ENCODE measurements at places on chromosomes 3 and 15.

- peak; percentile 55 for DNase-seq
These were observed 46.7 kb downstream of the DZIP1L start for GRCh38 chr3:138068579-138069174.

GRCh38 chr15:101642361-101642760 is 9.8 kb downstream of the TM2D3 start:
- DNase-seq, result no peak

- no peak for DNase-seq
These were observed 543.3 kb upstream of the UBE2E2 start for GRCh38 chr3:22659651-22660475.

DNA sequence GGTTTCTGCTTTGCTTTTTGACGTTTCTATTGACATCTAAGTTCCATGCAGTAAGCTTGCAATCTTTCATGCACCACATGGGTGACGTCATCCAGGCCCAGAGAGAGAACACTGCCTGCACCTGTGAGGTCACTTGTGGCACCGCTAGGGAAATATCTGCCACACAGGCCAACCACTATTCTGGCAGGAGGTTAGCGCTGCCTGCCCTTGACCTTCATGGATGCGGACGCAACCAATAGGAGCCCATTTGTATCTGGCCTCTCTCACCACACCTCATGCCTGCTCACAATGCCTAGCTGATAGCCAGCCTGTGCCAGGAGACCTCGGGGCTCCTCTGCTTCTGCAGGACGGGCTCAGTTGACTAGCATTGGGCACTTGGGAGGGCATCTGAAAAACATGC is 55.8 kb upstream of the PRR23E start:
- DNase-seq, result no peak

- no peak for DNase-seq
These were observed 8.0 kb downstream of the TMEM212 start for GRCh38 chr3:171850960-171851659.

DNA sequence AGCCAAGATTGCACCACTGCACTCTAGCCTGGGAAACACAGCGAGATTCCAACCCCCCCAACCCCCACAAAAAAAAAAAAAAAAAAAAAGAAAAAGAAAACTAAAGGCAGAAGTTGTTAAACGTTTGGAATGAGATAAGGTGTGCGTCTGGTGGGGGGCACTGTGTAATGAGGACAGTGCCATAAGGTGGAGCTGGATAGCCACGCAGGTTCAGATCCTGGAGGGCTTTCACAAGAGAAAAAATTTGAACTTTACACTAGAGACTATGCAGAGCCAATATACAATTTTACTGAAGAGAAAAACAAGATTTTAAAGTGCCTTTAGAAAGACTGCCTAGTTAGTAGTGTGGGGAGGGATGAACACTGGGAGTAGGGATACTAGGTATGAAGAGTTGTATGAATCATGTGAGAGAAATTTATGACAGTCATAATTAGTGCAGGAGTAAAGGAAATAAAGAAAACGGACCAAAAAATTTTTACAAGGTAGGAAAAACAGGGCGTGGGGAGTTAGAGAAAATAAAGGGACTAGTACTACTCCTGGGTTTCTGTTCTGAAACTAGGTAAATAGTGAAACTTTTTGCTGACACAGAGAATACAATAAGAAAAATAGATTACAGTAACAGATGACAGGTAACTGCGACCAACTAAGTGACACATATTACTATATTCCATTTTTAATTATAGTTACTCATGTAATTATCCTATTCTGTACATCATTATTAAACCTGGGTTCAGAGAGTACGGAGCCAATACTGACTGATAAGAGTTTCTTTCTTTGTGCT is 108.1 kb downstream of the PEAK1 start:
- DNase-seq, result no peak

DNA sequence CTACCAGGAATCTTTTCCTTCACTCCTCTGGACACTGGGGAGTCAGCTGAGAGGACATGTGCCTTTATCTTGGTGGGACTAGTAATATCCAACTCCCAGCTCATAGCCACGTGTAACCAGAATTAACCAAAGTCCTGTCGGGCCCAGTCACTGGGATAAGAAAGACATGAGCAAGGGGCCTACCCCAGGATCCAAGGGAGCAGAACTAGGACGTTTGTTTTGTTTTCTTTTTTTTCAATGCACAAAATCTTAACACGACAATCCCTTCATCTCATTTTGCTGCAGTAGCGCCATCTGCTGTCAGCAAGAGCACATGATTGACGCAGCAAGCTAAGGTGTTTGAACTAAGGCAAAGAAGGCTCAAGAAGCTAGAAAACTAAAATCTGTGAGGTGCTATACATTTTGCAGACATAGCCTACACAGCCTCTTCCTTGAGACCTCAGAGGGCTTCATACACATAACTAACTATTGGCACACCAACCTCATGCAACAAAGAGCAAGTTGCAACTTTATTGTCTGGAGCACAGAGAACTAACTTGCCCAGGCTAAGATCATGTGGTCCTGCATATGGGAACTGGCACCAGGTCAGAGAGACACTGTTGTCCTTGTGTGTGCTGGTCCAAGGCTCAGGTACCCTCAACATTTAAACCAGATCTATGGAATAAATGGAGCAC is 43.6 kb downstream of the RLBP1 start:
- DNase-seq, result peak; percentile 32

GRCh38 chr3:29420106-29420505 is 139.2 kb downstream of the RBMS3 start:
- DNase-seq, result no peak

GRCh38 chr3:123540285-123540684 is 44.6 kb downstream of the HACD2 start:
- no peak for DNase-seq

DNA sequence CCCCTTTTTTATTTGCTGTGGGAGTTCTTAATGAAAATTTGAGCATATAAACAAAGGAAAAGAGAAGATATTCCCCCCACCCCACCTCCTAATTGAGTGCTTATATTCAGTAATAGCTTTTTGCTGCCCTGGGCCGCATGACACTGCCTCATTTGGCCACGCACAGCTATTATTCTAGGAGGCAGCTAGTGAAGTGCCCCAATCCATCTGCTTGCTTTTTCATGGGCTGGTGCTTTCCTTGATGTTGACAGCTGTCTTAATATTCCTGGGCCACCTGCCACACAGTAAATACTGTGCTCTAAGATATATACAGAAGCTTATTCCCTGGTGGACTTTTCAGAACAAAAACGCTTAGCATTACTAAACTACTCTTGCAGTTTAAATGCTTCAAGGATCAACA is 3.8 kb upstream of the CRYBG3 start:
- peak; percentile 96 for DNase-seq

GRCh38 chr3:42507252-42507651 is 4.8 kb downstream of the VIPR1 start:
- DNase-seq, result no peak

- peak; percentile 61 for DNase-seq
These were observed 621 bp downstream of the RGMA start for GRCh38 chr15:93088200-93088980.

DNA sequence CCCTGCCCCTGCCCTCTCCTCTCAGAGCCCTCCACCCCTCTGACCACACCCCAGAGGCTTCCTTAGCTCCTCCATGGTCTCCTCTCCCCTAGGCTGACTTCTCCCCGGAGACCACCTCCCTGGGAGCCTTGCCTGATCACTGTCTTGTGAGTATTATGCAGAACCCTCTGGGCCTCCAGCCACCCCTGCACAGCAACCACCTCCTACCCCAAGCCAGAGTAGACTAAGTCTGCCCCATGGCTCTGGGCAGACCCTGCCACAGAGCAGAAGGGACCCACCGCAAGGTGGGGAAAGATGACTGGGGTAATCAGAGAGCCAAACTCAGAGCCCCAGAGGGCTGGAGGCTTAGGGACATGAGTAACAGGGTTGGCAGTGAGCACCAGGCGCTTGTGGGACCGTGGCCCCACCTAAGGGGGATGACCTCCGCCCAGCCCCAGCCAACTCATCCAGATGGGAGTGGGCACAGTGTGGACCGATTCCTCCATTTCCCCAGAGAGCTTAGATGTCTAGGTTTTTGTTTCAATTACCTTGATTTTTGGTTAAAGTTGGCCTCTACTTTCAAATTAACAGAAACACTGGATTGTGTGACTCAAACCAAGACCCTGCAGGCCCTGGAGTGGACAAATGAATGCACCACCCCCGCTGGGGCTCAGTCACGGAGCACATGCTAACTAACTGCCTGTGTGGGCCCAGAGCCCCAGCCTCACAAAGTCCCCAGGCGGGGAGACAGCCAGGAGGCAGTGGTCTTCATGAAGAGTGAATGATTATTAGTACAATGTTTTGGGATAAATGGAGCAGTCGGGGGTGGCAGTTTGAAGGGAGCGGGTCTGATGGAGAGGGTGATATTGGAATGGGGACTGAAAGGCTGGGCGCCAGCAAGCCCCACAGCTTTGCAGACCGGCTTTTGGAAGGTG is 119.4 kb upstream of the PRR20G start:
- no peak for DNase-seq

DNA sequence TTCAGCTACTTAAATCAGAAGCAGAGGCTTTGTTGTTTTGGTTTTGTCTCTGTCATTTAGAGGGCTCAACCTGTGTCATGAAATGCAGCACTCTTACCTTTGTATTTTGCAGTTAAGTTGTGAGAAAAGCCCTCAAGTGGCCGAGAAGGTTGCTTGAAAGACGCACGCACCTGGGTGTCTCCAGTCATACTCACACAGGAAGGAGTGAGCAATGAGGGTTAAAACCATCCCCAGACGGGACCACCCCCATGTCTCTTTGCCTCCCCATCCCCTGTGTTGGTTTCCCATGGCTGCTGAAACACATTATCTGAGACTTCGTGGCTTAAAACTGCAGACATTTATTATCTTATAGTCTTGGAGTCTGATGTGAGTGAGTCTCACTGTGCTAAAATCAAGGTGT is 376.1 kb upstream of the CFAP20DC start:
- no peak for DNase-seq

GRCh38 chr15:25849157-25849921 is 13.8 kb downstream of the ATP10A start:
- DNase-seq, result no peak

DNA sequence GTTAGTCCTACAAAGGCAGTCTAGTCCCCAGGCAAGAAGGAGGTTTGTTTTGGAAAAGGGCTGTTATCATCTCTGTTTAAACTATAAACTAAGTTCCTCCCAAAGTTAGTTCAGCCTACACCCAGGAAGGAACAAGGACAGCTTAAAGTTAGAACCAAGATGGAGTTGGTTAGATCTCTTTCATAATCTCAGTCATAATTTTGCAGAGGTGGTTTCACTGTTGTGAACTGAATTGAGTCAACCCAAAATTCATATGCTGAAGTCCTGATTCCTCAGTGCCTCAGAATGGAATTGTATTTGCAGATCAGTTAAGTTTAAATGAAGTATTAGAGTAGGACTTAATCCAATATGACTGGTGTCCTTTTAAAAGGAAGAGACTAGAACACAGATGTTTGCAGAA is 101.0 kb upstream of the C3orf80 start:
- no peak for DNase-seq

- no peak for DNase-seq
These were observed 37.1 kb downstream of the TMEM158 start for GRCh38 chr3:45188719-45189659.

DNA sequence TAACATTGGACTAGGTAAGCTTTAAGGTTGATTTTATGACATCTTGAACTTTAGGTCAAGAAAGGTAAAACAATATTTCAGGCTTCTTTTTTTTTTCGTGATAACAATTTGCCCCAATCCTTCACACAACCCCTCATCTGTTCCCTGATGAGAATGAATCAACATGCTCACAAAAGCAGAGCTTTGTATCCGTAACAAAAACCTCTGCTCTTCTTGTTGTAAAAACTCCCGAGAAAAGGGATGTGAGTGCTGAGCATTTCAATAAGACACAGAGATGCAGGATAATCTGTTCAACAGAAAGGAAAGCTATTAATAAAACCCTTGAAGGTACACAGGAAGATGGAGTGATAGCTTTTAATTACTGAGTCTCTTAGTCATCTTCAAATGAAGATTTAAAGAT is 94.3 kb downstream of the RAD18 start:
- no peak for DNase-seq

DNA sequence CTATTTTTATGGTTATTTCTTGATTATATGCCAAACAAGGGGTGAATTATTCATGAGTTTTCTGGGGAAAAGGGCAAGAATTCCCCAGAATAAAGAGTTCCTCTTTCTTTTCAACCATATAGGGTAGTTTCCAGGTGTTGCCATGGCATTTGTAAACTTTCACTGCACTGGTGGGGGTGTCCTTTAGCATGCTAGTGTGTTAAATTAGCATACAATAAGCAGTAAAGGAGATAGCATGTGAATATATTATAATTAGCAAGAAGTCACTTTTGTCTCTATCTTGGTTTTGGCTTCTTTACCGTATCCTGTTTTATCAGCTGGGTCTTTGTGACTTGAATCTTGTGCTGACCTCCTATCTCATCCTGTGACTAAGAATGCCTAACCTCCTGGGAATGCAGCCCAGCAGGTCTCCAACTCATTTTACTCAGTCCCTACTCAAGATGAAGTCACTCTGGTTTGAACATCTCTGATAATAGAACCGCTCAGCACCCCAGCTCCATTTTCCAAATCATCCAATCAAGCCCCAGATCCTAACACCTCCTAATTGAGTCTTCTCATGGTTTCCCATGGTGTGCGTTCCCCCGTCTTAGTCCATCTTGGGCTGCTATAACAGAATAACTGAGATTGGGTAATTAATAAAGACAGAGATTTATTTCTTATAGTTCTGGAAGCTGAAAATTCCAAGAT is 3.4 kb upstream of the SELENOT start:
- DNase-seq, result no peak

- DNase-seq, result no peak
These were observed 731.1 kb upstream of the SGO1 start for GRCh38 chr3:20916951-20917606.

DNA sequence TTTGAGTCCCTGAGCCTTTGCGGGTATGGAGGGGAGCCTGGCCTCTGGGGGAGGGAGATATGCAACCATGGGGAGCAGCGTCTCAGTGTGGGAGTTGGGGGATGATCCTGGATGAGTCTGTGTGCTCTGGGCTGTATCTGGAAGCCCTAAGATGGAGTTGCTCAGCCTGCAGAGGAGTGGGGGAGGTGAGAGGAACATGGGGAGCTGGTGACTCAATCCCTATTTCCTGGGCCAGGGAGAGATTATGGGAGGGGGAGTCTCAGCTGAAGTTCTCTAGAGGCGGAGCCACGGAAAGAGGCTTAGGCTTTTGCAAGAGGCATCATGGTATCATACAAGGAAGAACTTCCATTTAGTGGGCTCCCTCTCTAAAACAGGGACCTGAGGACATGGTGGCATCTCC is 59.5 kb upstream of the TMEM115 start:
- no peak for DNase-seq

DNA sequence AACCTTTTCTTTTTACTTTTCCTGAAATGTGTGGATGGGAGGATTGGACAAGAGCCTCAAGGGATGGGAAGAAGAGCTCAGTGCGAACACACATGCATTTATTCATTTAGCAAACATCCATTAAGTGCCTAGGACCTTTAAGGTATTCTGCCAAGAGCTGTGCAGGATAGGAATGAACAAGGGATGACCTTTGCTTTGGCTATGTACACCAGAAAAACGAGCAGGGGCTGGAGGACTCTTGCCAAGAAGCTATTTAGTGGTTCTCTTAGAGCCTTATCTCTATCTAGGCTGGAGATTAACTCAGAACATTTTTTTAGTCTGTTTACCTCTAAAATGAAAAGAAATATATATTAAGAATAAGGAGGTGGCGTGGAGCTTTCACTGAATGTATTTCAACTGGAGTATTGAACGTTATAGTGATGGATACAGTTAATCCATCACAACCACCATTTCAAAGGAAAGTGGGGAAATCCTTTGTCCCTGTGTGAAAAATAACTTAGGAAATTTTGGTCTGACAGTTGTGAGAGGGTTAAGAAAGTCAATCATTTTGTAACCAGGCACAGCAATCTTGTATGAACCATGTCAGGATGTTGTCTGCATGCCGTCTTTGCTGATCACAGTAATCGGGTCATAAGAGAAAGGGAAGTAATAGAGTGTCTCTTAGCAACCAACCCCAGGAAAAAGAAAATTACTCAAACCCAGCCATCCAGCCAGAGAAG is 279.0 kb downstream of the LPP start:
- DNase-seq, result no peak

Data from NCI-H1092 treated with DMSO at 0.1 percent for 48 hours (cell line).